Urothelium cell line (cell line): ENCODE measurements at places on chromosomes 5 and 9.
A peak's percentile ranks its signal among the peaks of the same experiment; 100 is the strongest.

DNA sequence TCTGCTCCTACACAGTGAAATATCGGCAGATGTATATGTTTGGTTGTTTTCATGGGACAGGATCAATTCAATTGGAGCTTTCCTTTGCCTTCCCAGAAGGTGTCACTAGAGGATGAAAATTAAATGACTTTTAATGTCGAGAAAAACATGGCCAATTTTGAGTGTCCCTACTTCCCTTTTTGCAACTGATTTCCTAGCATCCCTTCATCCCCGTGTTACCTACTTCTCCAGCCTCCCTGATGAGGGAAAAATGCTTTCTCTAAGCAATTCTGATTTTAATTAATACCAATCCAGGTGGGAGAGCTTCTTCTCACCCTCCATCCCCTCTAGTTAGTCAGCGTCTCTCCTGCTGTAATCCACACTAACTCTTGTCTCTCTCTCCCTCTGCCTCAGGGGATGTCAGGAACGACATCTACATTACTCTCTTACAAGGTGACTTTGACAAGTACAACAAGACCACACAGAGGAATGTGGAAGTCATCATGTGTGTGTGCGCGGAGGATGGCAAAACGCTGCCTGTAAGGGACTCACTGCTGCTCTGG is 64.9 kb downstream of the DOCK2 start:
- DNase-seq = peak; percentile 23

GRCh38 chr5:112634166-112634565 is 103.5 kb upstream of the APC start:
- DNase-seq = no peak

GRCh38 chr5:151700296-151700695 is 13.6 kb upstream of the SPARC start:
- DNase-seq = no peak

DNA sequence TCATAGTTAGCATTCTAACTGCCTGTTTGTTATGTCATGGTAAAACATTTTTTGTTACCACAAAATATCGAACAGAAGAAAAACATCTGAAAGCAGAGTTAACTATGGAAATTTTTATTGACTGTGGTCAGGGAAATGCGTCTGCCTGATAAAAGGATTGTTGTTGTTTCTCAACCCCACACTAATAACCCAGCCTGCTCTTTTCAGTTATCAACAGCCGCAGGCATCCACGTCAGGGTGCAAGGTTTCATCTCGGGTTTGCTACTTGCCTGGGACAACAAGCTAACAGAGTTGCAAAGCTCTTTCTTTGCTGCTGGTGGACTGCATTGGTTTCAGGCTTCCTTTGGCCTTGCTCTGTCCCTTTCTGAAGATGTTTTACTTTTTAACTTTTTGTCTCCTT is 969.2 kb downstream of the CDH18 start:
- DNase-seq = peak; percentile 20

- DNase-seq = no peak
Measured at GRCh38 chr5:32165597-32165996, 8.5 kb downstream of the GOLPH3 start.

- DNase-seq = no peak
Measured at GRCh38 chr9:34994900-34995669, 5.5 kb downstream of the DNAJB5 start.

DNA sequence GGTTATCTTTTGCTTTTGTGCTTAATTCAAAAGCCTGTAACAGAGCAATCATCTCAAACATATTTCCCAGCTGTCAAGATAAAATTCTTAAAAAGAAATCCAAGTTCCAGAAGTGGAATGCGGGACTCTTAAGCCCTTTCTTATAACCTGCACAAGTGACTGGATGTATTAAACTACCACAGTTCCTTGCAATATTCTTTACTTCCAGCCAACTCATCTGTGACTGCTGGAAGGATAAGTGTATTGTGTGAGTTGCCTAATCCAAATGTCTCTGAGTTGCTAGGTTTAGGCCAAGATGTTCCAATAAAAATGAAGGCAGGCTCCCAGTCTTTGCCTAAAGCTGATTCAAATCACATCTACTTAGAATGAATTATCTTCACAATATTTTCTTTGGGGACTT is 159.2 kb upstream of the SLC24A2 start:
- no peak for DNase-seq

DNA sequence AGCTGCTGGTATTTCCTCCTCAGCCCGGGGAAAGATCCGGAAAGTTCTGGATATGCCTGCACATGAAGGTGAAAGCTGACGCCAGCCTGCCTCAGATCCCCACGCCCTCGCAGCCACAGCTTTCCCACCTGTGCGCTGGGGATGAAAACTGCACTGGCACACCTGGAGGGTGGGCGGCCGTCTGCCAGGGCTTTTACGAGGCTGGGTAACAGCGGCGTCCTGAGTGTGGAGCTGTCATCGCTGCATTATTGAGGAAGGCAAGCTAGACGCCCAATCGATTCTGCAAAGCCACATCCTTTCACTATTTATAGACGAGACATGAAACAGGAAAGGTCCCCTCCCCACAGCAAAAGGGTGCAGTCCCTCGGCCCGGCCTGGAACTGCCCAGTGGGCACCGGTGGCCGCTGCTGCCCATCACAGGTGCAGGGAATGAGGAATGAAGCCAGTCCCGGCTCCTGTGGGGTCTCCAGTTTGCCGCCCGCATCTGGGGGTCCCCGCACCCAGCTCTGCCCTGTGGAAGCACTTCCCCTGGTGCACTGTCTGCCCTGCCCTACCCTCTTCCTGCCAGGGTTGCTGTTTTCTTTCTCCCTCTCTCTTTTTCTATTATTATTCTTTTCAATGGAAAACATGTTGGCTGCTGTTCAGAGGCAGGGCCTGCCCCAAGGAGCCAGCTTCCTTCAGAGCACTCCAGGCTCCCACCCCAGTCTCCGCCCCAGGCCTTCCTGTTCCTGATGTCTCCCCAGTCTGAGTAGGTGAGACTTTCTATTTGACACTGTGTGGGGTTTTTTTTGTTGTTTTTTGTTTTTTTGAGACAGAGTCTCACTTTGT is 7.0 kb downstream of the NOTCH1 start:
- no peak for DNase-seq

GRCh38 chr9:81108821-81109220 is 580.5 kb downstream of the TLE1 start:
- no peak for DNase-seq

DNA sequence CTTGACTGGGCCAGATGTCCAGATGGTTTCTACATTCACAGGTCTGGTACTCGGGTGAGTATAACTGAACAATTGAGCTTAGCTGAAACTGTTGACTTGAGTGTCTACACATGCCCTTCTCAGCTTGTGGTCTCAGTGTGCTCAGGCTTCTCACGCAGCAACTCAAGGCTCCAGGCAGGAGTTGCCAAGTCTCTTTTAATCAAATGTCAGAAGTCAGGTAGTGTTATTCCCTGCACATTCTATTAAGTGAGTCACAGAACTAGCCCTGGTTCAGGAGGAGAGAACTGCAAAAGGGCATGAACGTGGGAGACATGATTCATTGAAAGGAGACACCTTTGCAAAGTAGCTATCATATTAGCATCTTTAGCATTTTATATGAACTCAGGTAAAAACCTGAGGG is 199.3 kb upstream of the ACTBL2 start:
- DNase-seq = no peak

GRCh38 chr5:78234804-78235203 is 59.7 kb downstream of the AP3B1 start:
- DNase-seq = no peak

- no peak for DNase-seq
Measured at GRCh38 chr9:8673830-8674229, 874.3 kb upstream of the DMAC1 start.

GRCh38 chr5:52043543-52043942 is 660.3 kb downstream of the ISL1 start:
- no peak for DNase-seq
